Adrenal gland (tissue), 19 donors: ENCODE measurements at places on chromosomes 6 and 20. TPM values are rescaled to one million over a fixed set of nuclear protein-coding genes. Genes with fewer than 3 reads are reported as not detected.

- H3K27me3 ChIP-seq: no peaks in the 10 kb centered on the region
- no peak overlapping the region for H3K4me3 ChIP-seq
- H3K36me3 ChIP-seq: no peaks in the 10 kb centered on the region
- H3K4me1 ChIP-seq: no peaks in the 10 kb centered on the region
- H3K27ac ChIP-seq: no peak overlapping the region
- no peak for DNase-seq
Observed at GRCh38 chr6:156154896-156155295, 622.3 kb upstream of the ARID1B start.

DNA sequence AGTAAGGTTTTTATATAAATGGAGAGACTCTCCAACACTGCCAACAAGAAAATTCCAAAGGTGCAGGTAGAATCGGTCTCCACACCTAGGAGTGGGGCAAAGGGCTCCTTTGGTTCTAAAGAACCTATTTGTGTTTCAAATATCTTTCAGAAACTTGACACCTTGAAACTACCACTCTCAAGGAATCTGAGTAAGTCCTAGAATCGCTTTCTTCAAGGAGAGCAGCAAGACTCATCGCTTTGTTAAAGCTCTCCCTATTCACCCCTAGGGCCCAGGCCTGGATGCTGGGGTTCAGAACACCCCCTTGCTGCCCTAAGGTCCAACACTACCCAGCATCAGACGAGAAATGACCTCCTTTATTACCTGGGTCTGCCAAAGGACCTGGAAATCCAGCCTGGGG lies 2.0 kb downstream of the CLIC5 start:
- H3K4me3 ChIP-seq: no peak overlapping the region
- DNase-seq: no peak
- no peak overlapping the region for H3K27ac ChIP-seq
- peaks cover 13% of the 10 kb centered on the region for H3K4me1 ChIP-seq
- peaks cover 9% of the 10 kb centered on the region for H3K27me3 ChIP-seq

GRCh38 chr6:167244991-167245390 lies 46.1 kb upstream of the UNC93A start:
- no peaks in the 10 kb centered on the region for H3K27me3 ChIP-seq
- no peak overlapping the region for H3K4me3 ChIP-seq
- no peak for DNase-seq
- H3K36me3 ChIP-seq: no peaks in the 10 kb centered on the region

Gene DLL1
- polyA plus RNA-seq: 0.75 TPM
